NCI-H1105 (cell line): ENCODE measurements at places on chromosomes 7 and 10.

GRCh38 chr10:89371079-89371478 is 6.8 kb upstream of the IFIT1B start:
- DNase-seq = no peak

GRCh38 chr7:126856691-126857291 is 395.9 kb downstream of the GRM8 start:
- no peak for DNase-seq

DNA sequence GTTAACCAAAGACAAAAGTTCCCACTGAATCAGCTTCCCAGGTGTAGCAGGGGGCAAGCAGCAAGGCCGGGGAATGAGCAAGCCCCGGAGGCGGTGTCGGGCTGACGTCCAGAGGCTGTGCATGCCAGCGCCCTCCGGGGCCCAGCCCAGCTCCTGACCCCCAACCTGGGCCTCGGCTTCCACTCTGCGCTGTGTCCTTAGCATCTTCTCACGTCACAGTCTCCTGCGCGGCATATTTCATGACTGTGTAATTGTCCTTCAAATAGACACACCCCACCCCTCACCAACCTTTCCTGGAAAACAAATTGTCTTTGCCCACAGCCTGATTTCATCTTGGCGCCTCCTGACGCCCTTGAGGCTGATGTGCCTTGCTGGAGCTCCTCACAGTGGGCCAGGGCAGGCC is 133.5 kb downstream of the RGS10 start:
- no peak for DNase-seq

DNA sequence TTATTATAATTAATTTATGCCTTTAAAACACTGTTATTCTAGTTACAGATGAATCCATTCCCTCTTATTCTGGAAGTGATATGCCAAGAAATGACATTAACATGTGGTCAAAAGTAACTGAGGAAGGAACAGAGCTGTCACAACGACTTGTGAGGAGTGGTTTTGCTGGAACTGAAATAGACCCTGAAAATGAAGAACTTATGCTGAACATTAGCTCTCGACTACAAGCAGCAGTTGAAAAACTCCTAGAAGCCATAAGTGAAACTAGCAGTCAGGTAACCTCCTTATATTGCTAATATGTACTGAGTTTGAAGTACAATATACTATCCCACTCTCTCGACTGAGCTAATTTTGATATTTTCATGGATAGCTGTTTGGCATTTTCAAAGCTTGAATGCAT is 81.6 kb downstream of the CYP51A1 start:
- no peak for DNase-seq

DNA sequence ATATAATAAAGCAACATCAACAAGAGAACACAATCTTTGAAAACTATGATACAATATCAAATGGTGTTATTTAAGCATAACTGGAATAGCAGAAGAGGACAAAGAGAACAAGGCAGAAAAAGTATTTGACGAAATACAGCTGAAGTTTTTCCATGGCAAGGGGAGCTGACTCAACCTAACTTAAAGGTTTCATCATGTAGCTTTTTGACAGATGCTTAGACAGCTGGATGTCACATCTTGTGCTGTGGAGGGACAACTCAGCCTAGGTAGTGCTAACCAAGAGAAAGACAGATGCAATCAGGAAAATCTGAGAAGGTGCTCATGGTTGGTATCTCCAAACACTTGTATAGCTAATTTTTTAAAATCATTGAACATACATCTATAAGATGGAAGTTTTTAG is 208.2 kb downstream of the TFEC start:
- DNase-seq = no peak

- no peak for DNase-seq
Measured at GRCh38 chr10:58758321-58758720, 245.6 kb downstream of the BICC1 start.

- no peak for DNase-seq
Measured at GRCh38 chr10:124650820-124651401, 93.3 kb downstream of the FAM53B start.

DNA sequence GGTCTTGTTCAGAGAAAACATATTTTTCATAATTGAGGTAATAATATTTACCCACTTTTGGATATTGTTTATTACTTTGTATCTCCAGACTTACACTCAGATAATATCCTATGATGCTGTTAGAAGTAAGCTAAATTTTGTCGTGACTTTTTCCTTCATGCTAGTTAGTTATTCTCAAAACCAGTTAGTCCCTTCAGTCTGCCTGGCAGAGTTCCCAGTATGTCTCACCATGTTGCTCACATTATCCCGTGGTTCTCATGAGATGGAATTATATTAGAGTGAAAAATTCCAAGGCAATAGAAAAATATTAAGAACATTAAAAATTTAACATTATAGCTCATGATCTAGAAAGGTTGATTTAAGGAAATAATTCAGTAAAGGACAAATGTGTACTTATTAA is 81.5 kb upstream of the SMIM30 start:
- no peak for DNase-seq

DNA sequence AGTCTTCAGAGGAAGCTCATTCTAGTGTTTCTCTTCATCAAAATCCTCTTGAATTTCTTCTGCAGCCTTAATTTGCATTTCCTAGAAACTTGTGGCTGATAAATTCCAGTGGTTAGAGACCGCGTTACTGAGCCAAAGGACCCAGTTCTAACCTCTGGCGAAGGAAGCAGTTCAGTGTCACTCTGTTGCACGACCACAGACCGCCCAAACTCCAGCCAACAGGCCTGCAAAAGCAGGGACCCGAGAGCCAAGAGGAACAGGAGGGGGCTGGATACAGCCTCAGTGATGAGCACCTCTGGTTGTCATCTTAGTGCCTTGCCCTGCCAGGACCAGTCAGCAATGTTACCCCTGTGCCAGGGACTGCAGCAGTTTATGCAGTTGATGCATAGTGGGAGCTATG is 70.0 kb downstream of the AFAP1L2 start:
- no peak for DNase-seq

DNA sequence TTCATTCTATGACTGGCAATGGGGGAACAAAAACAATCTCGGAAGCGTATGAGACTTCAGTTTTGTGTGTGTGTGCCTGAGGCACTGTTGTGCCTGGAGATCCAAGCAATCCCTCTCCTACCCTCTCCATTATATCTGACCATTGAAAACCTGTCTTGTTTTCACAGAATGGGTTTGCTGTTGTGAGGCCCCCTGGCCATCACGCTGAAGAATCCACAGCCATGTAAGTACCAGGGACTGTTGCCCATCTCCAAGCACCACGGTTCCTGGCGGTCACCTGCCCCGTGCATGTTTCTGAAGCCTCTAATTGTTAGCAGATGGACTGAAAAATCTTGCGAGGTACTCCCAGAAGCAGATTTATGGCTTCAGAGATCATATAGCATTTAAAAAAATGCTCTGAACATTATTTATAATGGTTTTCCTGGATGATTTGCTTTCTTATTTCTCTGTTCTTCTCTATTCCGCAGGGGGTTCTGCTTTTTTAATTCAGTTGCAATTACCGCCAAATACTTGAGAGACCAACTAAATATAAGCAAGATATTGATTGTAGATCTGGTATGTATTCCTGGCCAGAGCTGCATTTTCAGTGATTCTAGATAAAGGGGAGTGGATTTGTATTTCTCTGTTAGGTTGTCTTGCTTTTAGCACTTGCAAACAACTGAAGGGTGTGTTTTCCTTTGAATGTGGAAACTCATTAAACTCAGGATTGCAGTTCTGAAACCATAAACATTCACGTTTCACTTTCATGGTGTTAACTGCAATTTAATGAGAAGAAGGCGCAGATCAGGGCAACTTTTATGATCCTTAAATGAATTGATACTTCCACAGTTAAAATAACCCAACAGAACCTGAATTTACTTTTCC is 288.2 kb downstream of the TWIST1 start:
- no peak for DNase-seq

GRCh38 chr7:97405835-97406234 is 288.3 kb downstream of the SDHAF3 start:
- DNase-seq = no peak

- DNase-seq = no peak
Measured at GRCh38 chr10:12807096-12807755, 194.3 kb downstream of the CCDC3 start.

GRCh38 chr10:112526139-112526538 is 79.1 kb downstream of the VTI1A start:
- DNase-seq = no peak

- no peak for DNase-seq
Measured at GRCh38 chr10:60351191-60351853, 38.4 kb downstream of the ANK3 start.

- DNase-seq = no peak
Measured at GRCh38 chr10:32271617-32272016, 75.3 kb downstream of the EPC1 start.

- DNase-seq = no peak
Measured at GRCh38 chr7:19701471-19701870, 7.4 kb downstream of the POLR1F start.

GRCh38 chr7:80908360-80908797 is 10.5 kb downstream of the SEMA3C start:
- no peak for DNase-seq

- DNase-seq = no peak
Measured at GRCh38 chr10:31866118-31866670, 62.4 kb downstream of the ARHGAP12 start.

DNA sequence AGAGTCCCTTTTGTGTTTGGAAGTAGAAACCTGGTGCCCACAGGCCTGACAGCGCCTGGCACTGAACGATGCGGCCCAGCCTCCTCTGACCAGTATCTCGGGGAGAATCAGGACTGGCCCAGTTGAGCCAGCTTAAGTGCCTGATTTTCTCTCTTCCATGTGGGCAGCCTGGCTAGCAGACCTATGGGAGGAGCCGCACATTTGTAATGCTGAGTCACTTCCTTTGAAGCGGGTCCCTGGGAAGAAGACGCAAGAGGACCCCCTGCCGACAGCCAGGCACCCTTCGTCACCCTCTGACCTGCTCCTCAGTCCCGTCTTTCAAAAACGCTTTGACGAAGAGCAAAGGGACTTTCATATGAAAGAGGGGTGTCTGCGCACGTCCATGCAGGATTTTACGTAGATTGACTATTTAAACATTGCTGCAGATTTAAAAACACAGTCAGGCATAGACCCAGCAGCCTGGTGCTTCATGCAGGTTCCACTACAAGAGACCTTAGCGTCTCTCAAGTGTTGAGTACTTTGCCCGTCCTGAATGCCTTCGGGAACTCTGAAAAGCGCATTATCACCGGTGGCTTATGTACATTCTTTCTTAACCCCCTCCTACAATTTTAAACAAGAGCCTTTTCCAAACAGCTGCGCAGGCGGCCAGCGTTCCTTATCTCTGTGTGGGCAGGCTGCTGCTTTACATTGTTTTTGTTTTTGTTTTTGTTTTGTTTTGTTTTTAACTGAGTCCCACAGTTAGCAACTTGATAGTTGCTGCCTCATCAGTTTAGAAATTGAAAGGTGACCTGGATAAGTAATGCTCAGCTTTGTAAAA is 36.5 kb upstream of the AP5Z1 start:
- no peak for DNase-seq

- no peak for DNase-seq
Measured at GRCh38 chr7:79453558-79454360, at the start of gene MAGI2. MAGI2 (minus strand) TSS chr7:79453667; CDS start chr7:79453320, 347 bp downstream.

GRCh38 chr7:8125680-8126444 is 136.1 kb downstream of the ICA1 start:
- no peak for DNase-seq

DNA sequence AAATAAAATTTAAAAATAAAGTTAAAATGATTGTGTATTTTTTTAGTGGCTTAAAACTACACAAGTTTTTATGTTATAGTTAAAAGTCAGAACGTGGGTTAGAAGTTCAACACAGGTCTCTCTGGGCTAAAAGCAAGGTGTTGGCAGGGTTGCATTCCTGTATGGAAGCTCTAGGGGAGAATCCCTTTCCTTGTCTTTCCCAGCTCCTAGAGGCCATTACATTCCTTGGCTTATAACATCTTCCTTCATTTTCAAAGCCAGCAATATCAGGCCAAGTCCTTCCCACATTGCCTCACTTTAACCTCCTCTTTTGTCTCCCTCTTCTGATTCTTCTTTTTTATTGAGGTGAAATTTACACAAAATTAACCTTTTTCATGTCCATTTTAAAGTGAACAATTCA is 52.4 kb upstream of the EEPD1 start:
- DNase-seq = no peak

GRCh38 chr7:129517931-129518330 is 15.6 kb downstream of the SMKR1 start:
- no peak for DNase-seq

DNA sequence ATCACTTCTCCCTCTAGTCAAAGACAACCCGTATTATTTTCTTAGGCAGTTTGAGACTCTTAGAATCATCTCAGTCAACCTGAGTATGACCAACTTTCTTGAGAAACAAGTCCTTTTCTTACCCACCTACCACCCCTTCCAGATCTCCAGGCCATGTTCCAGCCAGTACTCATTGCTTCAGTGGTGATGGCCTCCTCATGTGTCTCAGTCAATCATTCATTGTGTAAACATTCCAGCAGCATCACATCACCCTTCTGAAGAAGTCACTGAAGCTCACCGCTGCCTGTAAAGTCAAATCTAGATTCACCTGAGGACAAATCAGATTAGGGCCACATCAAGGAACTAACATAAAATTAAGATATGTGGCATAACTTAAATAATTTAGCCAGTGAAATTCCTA is 467.2 kb upstream of the NRP1 start:
- no peak for DNase-seq

- no peak for DNase-seq
Measured at GRCh38 chr10:67257018-67257417, 331.2 kb downstream of the LRRTM3 start.

DNA sequence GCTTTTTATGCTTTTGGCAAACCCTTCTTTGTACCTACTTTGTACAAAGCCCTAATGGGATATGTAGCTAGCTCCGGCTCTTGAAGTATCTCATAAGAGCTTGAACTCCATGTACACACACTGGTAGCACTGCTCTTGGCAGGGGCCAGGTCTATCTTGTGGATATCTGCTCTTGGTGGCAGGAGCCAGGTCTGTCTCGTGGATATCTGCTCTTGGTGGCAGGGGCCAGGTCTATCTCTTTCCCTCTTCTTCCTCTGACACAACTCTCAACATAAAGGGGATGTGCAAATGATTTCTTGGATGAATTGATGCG is 91.9 kb downstream of the WNT2 start:
- no peak for DNase-seq

- no peak for DNase-seq
Measured at GRCh38 chr7:67100956-67101361, 104.3 kb downstream of the TYW1 start.

DNA sequence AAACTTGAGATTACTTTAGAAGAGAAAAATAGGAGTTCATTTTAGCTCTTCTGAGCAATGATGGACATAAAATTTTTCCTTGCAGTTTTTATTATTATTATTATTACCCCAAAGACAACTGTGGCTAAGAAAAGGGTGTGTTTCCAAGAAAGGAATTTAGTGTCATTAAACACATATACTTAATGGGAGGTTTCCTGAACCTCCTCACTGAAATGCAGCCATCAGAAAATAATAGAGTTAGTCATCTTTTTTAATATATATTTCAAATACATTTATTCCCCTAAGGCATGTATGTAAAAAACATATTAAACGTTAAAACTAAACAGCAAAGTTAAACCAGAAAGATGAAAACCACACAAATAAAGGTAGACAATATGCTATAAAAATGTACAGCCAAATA is 66.8 kb downstream of the CRPPA start:
- no peak for DNase-seq

- no peak for DNase-seq
Measured at GRCh38 chr7:28704706-28705105, 253.4 kb downstream of the TRIL start.

GRCh38 chr7:22344655-22345054 is 12.3 kb downstream of the RAPGEF5 start:
- DNase-seq = no peak
